Stimulated activated CD4-positive, alpha-beta T cell treated with anti-CD3 and anti-CD28 coated beads, TNF-alpha, amount 100 ng/mL, for 48 hours (primary cell): ENCODE measurements at places on chromosomes 5 and 9.

DNA sequence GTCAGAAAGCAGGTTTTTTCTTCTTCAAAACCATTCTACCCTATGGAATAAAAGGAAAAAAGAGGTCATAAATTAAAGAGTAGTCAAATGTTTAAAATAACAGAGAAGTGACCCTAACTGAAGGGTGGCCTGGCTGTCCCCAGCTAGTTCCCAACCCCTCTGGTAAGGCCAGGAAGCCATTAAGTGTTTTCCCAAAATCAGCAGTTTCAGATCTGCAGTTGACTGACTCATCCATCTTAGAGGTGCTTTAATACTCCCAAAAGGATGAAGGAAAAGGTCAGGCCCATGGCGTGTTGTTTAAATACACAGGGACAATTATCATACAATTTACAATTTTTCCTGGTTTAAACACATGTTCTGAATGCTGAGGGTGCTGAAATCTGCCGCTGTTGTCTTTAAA, 47.9 kb upstream of the TBC1D9B start:
- DNase-seq = no peak

DNA sequence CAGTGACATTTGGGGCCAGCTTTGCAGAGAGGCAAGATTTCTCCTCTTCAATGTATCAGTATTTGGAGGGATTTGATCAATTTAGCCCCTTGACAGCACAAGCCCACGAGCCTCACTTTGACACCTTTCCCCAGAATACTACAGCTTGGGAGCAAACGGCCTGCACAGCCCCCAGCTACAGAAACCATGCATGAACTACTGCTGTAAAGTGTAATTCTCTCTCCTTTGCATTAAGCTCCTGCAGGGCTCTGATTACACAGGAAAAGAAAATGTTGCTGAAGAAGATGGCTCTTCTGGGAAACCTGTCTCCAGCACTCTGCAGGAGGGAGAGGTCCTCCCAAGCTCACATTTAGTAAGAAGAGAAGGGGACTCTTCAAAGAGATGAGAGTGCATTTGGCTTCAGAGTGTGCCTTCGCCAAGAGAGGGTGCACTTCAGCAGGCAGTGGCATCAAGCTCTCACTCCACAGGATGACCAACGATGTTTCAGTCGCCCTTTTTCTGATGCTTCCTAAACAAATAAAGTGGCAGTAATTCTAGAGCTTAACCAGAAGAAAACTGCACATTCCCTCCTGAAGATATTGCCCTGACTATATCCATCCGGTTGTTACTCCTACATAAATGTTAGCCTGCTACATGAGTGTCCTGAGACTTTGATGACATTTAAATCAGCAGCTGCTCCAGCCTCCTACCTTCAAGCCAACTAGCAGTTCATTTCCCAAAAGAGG, 272.2 kb downstream of the AUH start:
- no peak for DNase-seq

DNA sequence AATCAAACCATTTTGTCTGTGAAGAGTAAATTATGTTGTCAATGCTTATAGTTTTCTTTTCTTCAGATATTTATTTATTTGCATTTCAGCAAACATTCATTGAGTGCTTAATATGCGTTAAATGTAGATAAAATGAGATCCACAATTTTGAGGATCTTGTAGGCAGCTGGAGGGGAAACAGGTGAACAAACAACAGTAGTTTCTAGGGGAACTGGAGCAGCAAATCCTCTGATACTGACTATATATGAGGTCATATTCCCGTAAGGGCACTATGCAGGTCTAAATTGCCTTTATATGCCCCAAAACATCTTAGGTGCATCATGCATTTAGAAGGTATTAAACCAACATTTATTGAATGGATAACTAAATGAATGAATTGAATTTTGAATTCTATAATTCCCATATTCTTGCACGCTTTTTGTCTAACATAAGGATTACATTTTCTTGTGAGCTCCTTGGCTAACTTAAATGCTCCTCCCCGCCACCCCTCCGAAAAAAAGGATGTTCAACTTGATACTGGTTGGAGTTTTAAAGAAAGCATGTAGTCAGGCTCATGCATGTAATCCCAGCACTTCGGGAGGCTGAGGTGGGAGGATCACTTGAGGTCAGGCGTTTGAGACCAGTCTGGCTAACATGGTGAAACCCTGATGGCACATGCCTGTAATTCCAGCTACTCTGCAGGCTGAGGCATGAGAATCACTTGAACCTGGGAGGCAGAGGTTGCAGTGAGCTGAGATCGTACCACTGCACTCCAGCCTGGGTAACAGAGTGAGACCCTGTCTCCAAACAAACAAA, 299.8 kb downstream of the TMEM38B start:
- DNase-seq = no peak

DNA sequence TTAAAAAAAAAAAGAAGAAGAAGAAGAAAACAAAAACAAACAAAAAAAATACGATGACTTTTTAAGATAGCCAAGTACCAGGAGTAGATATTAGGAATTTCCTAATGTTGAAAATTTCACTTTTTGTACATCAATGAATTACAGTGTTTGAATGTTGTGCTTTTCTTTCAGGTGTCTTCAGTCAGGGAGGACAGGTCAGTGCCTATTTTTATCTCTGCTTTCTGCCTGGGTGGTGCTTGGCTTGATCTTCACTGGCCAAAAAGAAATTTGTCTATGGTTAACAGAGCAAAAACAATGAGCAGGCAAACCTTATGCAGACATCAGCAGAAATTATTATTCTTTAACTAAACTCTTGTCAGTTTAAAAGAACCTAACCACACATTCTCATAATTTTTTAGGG, 3.0 kb downstream of the SPINK6 start:
- DNase-seq = no peak

GRCh38 chr5:173772384-173773059, 115.6 kb upstream of the CPEB4 start:
- DNase-seq = no peak

GRCh38 chr5:105101577-105101976, 1539.0 kb upstream of the NUDT12 start:
- no peak for DNase-seq

DNA sequence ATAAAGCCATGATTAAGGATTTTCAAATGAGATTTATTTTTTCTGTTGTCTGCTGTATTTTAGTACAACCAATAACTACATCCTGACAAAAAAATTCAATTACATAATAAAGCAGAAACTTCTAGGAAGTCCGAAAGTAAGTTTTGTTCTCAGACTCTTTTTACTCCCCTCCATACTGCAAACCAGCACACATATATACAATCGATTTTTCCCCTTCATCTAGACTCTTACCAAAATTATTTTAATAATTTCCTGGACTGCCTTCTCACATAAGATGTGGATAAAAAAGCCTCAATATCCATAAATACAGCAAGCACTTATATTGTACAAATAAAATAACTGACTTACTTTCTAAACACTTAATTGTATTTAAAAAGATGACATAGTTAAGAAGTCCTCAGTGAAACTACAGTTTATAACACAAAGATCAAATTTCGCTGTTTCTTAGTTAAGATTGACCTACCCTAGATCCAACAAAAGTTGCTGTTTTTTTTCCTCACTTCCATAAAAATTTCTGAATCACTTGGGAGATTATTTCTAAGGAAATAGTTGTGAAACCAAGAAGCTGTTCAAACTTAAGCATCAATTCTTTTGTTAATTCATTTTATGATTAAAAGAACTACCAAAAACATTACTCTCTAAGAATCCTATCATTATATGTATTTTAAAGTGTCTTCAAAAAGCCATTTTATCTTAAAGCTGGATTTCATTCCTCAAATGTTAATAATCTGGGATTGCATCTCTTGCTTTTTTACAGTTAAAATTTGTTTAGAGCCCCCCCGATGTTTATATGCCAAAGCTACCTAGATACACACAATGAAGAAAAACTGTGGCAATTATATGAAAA, 74.7 kb upstream of the IFNE start:
- no peak for DNase-seq

DNA sequence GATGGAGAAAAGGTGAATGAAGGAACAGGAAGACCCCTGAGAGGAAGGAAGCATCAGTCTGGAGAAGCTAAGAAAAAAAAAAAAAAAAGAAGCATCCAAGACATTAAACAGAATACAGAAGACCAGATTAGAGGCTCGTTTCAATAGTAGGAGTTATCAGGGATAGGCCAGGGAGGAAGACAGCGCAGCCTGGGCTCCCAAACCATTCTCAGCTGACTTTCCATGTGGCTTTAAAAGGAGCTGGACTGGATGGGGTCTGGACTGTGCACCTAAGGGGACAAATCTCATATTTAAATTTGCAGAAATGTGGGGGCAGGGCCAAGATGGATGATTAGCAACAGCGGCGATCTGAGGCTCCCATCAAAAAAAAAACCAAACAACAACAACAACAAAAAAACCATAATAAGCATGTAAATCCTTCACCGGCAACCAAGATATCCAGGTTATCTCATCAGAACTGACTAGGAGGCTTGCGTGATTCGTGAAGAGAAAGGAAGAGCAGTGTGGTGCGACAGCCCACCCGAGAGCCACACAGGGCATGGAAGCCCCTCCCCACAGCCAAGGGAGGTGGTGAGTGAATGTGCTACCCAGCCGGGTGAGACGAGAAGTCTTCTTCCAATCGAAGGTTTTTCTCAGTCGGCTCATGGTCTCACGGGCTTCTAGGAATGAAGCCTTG, 114.9 kb upstream of the ADAMTS16 start:
- no peak for DNase-seq

DNA sequence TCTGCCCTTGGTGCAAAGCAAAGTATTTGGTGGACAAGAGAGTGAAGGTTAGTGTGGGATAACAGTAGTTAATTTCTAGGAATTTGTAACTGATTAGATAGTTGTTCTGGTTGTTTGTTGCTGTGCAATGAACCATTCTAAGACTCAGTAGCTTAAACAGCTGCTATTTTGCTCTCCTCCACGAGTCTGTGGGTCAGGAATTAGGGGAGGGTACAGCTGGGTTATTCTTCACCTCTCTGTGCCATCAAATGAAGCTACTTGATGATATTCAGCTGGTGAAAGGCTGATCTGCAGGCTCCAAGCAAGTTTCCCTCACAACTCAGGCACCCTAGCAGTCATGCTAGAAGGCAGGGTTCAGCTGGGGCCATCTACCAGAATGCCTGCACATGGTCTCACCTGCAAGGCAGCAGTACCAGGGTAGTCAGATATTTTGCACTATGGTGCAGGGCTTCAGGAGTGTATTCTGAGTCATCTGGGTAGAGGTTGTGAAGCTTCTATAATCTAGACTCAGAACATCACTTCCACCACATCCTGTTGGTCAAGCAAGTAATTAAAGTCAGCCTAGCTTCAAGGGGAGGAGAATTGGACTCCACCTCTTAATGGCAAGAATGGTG, 159.5 kb upstream of the SLC28A3 start:
- DNase-seq = no peak

GRCh38 chr9:134564431-134565170, 77.0 kb upstream of the COL5A1 start:
- no peak for DNase-seq

DNA sequence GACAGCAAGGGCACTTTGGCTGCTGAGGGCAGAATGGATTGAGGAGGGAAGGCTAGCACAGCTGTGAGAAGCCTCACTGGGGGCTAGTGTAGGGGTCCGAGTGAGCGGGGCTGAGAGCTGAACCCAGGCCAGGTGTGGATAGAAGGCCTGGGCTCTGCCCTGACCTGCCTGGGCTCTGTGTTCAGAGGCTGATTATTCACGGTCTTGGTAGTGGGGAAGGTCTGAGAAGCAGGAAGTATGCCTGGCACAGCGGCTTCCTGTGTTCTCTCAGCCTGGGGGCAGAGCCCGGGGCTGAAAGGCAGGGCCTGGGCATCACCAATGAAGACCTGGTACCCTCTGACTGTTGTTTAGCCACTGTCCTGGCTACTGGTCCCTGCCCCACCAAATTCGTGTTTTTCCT, 136.4 kb upstream of the TBC1D2 start:
- DNase-seq = no peak

GRCh38 chr5:96743065-96743768, 64.5 kb downstream of the ERAP1 start:
- no peak for DNase-seq

DNA sequence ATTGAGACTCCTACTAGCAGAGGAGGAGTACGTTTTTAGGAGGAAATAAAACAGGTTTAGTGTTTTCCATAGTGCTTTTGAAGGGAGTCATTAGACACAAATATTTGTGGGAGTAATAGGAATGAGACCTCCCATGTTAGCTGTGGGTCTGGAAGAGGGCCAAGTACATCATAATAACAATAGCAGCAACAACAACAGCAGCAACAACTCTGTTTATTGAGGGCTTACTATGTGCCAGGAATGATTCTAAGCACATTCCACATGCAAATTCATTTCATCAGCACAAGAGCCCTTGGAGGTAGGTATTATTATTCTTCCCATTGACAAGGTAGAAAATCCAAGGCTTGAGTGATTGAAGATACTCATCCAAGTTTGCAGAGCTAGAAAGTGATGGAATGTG, 384.2 kb upstream of the RPS23 start:
- no peak for DNase-seq

DNA sequence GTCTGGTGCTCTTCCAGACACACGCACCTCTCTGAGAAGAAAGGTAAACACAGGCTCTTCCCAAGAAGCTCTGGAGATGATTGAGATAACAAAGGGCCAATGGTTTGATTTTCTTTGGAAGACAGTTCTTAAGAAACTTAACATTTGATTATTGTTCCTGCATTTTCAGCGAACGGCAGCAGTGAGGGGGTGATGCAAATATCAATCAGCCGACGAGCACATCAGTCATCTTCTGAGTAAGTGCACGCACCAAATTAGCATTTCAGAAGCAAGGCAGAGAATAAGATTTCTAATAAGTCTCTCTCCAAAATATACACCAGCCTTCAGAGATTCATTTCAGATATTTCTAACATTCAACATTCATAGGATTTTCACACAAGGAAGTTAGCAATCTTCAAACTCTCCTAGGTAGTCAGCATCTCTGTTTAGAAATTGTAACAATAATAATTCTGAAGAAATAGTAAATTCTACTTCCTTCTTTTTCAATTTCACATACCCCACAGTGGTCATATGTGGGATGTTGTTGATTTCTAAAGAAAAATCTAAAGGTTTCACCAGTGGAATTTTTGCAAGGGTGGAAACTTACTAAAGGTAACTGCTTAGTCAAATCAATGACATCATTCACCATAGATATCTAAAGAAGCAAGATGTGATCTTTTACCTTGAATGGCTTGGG, 250.3 kb downstream of the SEC61B start:
- DNase-seq = no peak

DNA sequence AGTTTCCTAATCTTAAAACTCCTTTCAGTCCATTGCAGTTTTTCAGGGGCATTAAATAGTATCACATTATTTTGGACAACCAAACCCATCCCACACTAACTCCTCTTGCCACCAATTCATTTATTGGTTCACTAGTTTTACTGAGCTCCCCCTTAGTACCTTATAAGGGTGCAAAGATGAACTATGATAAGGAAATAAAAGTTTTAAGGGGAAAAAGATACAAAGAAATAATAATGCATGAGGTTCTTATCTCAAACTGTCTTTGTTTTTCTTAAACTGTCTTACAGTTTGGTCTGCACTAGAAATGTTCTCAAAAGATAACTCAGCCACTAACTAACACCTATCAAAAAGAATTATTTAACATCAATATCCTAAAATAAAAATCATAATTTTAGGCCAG, 8.4 kb downstream of the SCAI start:
- no peak for DNase-seq

- DNase-seq = no peak
These were observed 152.6 kb downstream of the MED27 start for GRCh38 chr9:131927091-131927490.

- DNase-seq = no peak
These were observed 50.9 kb downstream of the EXD3 start for GRCh38 chr9:137371946-137372651.
